ENCODE measurements at places on chromosomes 4 and X. TPM values are rescaled to one million over a fixed set of nuclear protein-coding genes. Genes with fewer than 3 reads are reported as not detected.

Gene LAP3
- total RNA-seq = 47.8 TPM

Gene CHRNA9
- not detected for total RNA-seq

Gene KCND1
- 2.8 TPM for total RNA-seq

Gene DUX4
- not detected for total RNA-seq

Gene NEUROG2
- not detected for total RNA-seq

Gene PCYT1B
- total RNA-seq = not detected

Gene MAGEA8
- total RNA-seq = not detected

Gene BEX1
- total RNA-seq = 1.4 TPM

Gene TRIM61
- 1.9 TPM for total RNA-seq

All from T-cell (primary cell).